IMR-90 (cell line): ENCODE measurements at places on chromosomes 5 and 9.
A peak's percentile ranks its signal among the peaks of the same experiment; 100 is the strongest.

DNA sequence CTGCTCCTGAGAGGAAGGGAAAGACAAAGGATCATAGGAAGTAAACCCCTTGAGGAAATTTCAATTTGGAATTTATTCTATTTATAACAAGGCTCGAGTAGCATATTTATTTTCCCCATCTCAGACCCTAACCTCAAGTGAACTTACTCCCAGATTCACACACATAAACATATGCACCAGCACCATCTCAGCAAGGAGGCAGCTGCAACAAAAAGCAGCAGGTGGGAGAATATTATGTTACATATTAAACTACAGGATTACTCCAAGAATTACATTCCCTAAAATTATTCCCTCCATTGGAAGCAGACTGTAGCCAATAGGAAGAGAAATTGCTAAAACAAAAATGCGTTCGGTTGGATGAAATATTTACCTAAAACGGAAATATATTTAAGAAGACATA is 108.4 kb upstream of the PRSS3 start:
- no peaks in the 10 kb centered on the region for H3K36me3 ChIP-seq
- no peak for DNase-seq
- peaks cover 13% of the 10 kb centered on the region for H3K27me3 ChIP-seq
- no peak overlapping the region for H3K27ac ChIP-seq

- DNase-seq, result peak; percentile 89
- H3K27me3 ChIP-seq, result no peaks in the 10 kb centered on the region
These were observed 164.8 kb upstream of the VCAN start for GRCh38 chr5:83306572-83307241.

DNA sequence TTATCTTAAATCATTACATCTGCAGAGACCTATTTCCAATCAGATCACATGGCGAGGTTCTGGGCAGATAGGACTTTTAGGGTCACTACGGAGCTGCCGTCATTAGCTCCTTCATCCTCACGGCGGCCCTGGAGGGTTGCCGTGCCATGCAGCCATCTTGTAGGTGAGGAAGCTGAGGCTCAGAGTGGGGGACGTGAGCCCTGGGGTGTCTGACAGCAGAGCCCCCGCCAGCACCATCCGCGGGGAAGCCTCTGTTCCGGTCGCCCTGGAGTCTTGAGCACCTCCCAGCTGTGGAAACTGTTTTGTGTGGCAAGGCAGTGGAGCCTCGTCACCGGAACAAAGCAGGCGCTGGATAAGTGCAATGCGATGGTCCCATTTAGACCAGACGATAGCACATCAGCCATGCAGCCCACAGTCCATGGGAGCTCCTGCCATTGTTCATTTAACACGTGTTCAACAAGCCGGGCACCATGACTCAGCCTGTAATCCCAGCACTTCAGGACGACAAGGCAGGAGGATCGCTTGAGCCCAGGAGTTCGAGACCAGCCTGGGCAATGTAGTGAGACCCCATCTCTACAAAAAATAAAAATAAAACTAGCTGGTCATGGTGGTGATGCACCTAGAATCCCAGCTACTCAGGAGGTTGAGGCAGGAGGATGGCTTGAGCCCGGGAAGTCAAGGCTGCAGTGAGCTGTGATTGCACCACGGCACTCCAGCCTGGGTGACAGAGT is 61.9 kb downstream of the KCNT1 start:
- no peak overlapping the region for H3K4me3 ChIP-seq
- no peak for DNase-seq
- no peaks in the 10 kb centered on the region for H3K36me3 ChIP-seq
- H3K27me3 ChIP-seq, result no peaks in the 10 kb centered on the region
- H3K4me1 ChIP-seq, result no peaks in the 10 kb centered on the region

- peaks cover 6% of the 10 kb centered on the region; the same call in 1 of the 2 replicates for H3K27me3 ChIP-seq
- H3K36me3 ChIP-seq, result no peaks in the 10 kb centered on the region
- no peak overlapping the region for H3K4me3 ChIP-seq
- H3K4me1 ChIP-seq, result peaks cover 1% of the 10 kb centered on the region; the same call in 1 of the 2 replicates
- DNase-seq, result peak; percentile 74
These were observed 74.6 kb upstream of the CPLX2 start for GRCh38 chr5:175796536-175797499.

- no peak for DNase-seq
- no peaks in the 10 kb centered on the region for H3K36me3 ChIP-seq
- H3K27me3 ChIP-seq, result peaks cover 4% of the 10 kb centered on the region
- H3K4me1 ChIP-seq, result no peaks in the 10 kb centered on the region
- H3K4me3 ChIP-seq, result no peak overlapping the region
- H3K27ac ChIP-seq, result no peak overlapping the region
These were observed 43.6 kb downstream of the GADD45G start for GRCh38 chr9:89648247-89649000.

DNA sequence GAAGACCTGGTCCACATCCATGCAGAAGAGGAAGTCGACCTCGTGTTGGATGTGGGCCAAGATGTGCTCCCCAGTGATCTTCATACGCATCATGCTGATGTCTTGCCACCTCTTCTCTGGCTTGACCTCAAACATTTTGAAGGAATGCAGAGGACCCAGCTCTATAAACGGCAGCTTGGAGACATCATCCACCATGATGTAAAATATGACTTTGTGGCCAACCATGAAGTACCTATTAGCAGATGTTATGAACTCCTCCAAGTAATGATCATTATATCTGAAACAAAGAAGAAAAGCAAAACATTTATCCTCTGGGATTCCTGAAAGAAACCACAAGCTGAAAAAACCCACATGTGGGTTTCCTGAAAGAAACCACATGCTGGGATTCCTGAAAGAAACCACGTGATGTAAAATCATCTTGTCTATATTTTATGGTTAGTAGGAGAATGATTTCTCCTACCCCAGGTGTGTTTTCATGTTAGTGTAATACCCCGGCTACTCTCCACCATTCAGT is 52.3 kb downstream of the GGTA1 start:
- H3K4me1 ChIP-seq, result peaks cover 2% of the 10 kb centered on the region; the same call in 1 of the 2 replicates
- peaks cover 57% of the 10 kb centered on the region for H3K27me3 ChIP-seq
- H3K36me3 ChIP-seq, result no peaks in the 10 kb centered on the region
- H3K27ac ChIP-seq, result no peak overlapping the region
- H3K4me3 ChIP-seq, result no peak overlapping the region
- peak; percentile 76 for DNase-seq

DNA sequence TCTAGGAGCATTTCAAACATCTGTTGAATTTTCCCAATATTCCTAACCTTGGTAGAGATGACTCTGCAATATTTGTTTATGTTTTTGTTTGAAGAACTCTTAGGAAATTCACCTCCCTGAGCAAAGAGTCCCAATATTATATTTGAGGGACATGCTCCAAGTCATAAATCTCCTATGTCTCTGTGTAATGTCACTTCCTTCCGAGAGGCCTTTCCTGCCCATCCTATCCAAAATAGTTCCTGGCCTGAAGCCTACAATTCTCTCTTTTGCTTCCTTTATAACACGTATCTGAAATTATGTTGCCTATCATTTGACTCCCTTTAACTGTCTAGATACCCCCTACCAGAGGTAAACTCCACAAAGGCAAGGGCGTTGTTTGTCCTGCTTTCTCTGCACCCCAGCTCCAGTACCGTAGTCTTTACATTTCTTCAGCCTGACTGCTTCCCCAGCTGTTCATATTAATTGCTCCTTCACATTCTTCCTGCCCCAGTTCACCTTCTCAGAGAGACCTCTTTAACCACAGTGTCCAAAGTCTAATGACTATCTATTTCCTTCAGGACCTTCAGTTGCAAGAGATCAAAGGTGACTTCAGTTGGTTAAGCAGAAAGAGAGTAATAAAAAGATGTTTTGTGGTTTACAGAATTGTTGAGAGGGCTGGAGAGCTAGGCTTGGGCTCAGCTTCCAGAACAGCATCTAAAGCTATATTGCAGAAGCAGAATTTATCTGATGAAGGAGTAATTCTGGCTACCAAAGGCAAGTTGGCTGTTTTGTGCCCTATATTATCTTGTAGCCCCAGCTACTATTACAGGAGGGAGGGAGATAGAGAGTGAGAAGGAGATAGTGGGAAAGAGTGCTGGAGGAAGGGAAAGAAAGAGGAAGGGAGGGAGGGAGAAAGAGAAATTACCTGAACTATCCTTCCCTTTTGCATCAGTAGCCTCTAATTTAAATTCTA is 109.3 kb upstream of the TMEM161B start:
- no peak for DNase-seq
- no peaks in the 10 kb centered on the region for H3K36me3 ChIP-seq
- no peaks in the 10 kb centered on the region for H3K27me3 ChIP-seq
- H3K27ac ChIP-seq, result no peak overlapping the region
- H3K4me3 ChIP-seq, result no peak overlapping the region

GRCh38 chr9:115747731-115748130 is 405.9 kb upstream of the PAPPA start:
- H3K4me3 ChIP-seq, result no peak overlapping the region
- no peaks in the 10 kb centered on the region for H3K4me1 ChIP-seq
- no peaks in the 10 kb centered on the region for H3K36me3 ChIP-seq
- H3K27me3 ChIP-seq, result no peaks in the 10 kb centered on the region; the same call in 1 of the 2 replicates
- DNase-seq, result no peak

- H3K4me1 ChIP-seq, result no peaks in the 10 kb centered on the region
- DNase-seq, result no peak
- no peak overlapping the region for H3K4me3 ChIP-seq
- H3K27ac ChIP-seq, result no peak overlapping the region
- H3K36me3 ChIP-seq, result no peaks in the 10 kb centered on the region
- H3K27me3 ChIP-seq, result no peaks in the 10 kb centered on the region
These were observed 143.7 kb downstream of the ACER2 start for GRCh38 chr9:19552282-19553105.

DNA sequence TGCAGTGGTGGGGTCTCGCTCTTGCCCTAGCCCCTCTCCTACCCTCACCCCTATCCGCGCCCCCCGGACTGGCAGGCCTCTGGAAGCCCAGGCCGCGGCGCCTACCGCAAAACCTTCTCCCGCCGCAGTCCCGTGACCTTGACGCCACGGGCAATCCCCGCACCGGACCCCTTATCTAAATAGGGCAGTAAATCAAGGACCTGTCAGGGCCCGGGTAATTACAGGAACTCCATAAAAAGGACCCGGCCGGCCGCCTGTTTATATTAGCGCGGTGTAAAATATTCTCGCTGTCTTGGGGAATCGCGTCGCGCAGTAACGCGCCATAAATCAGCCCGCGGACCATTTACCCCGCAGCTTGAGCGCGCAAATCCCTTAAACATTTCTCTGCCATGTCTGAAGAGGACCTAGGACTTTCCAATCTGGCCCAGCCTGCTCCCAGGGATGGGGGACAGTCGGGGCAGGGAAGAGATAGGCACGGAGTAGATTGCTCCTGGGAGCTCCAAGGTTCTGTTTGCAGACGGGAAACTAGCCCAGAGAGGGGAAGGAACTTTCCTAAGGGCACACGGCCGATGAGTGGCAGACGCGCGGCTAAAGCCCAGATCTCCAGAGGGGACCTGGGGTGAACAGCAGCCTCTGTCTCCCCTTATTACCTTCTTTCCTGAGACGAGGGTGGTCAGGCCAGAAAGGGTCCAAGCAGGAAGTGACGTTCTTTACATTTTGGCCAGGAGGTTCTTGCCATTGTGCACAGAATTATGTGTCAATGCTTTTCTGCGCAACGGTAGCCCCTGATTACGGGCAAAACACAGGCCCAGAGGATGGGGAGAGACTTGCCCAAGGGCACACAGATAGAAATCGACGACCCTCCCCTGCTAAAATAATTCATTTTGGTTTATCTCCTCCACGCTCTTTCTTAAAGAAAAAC is 4.8 kb upstream of the HAND1 start:
- H3K27ac ChIP-seq, result no peak overlapping the region
- H3K36me3 ChIP-seq, result no peaks in the 10 kb centered on the region
- DNase-seq, result no peak

- H3K27me3 ChIP-seq, result no peaks in the 10 kb centered on the region
- no peaks in the 10 kb centered on the region for H3K36me3 ChIP-seq
- DNase-seq, result no peak
- no peak overlapping the region for H3K27ac ChIP-seq
- no peak overlapping the region for H3K4me3 ChIP-seq
These were observed 37.3 kb upstream of the CTNND2 start for GRCh38 chr5:11941566-11941965.

DNA sequence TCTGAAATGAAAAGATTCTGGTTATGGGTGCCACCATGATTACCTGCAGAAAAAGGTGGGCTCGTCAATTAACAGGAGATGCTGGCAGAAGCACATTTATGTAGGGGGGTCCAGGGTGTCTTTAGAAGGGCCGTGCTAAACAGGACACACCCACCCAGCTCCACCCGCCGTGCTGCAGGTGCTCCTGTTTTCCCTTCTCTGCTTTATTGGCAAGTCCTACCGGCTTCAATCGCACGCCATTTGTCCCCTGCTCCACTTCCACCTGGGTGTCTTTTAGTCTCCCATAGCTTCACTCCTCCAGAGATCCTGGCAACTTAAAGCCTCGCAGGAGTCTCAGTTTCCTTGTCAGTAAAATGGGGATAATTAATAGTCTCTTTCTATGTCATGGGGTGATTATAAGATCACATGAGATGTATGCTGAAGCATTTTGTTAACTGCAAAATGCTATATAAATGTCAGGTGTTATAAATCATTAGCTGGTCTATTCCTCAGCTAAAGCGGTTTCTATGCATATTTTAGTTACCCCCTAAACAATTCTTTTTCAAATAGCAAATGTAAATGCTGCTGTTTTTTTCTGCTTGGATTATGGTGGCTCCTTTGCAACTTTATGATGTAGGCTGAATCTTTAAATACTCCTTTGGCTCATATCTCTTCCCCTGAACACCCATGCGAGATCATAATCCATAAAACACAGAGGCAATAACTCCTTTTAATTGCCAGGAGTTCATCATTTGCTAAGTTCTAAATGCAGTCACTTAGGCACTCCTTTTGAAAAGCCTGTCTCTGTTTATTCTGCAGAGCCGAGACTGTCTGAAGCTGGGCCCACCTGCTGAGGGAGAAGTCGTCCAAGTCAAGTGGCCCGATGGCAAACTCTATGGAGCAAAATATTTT is 406.9 kb downstream of the KDM4C start:
- no peak for DNase-seq
- H3K27ac ChIP-seq, result no peak overlapping the region
- no peaks in the 10 kb centered on the region for H3K27me3 ChIP-seq
- H3K36me3 ChIP-seq, result 0 out of 2 replicates have a peak, but pooled peaks cover 3% of the 10 kb centered on the region
- H3K4me1 ChIP-seq, result no peaks in the 10 kb centered on the region

- H3K27me3 ChIP-seq, result no peaks in the 10 kb centered on the region
- peaks cover 24% of the 10 kb centered on the region for H3K4me1 ChIP-seq
- peak; percentile 82 for DNase-seq
- no peak overlapping the region for H3K4me3 ChIP-seq
- peaks cover 7% of the 10 kb centered on the region; the same call in 1 of the 2 replicates for H3K36me3 ChIP-seq
- H3K27ac ChIP-seq, result peak overlapping the region; percentile 44
These were observed 21.1 kb downstream of the BASP1 start for GRCh38 chr5:17238521-17239041.

DNA sequence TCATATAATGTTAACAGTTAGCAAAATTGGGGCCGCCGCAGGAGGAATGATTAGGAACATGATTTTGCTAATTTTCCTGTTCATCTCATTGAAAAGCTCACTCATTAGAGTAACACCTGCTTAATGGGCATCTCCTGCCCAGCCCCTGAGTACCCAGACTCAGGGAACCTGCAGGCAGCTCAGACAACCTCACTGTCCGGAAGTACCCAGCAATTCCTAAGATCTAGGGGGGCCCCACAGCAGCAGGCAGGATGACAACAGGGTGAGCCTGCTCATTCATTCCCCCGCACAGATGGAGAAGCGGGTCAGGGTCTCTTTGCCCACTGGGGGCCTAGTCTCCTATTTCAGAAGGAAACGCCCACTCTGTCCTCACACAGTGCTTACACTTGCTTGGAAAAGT is 12.6 kb downstream of the FAM78A start:
- H3K4me3 ChIP-seq, result no peak overlapping the region
- DNase-seq, result no peak
- no peak overlapping the region for H3K27ac ChIP-seq
- peaks cover 3% of the 10 kb centered on the region; the same call in 1 of the 2 replicates for H3K27me3 ChIP-seq
- no peaks in the 10 kb centered on the region for H3K4me1 ChIP-seq
- no peaks in the 10 kb centered on the region for H3K36me3 ChIP-seq

GRCh38 chr5:88667496-88668201 is 215.3 kb downstream of the MEF2C start:
- no peak overlapping the region for H3K27ac ChIP-seq
- peaks cover 66% of the 10 kb centered on the region for H3K27me3 ChIP-seq
- no peak overlapping the region for H3K4me3 ChIP-seq
- DNase-seq, result no peak
